AG20443 (cell line): ENCODE measurements at places on chromosomes 2 and 18.

DNA sequence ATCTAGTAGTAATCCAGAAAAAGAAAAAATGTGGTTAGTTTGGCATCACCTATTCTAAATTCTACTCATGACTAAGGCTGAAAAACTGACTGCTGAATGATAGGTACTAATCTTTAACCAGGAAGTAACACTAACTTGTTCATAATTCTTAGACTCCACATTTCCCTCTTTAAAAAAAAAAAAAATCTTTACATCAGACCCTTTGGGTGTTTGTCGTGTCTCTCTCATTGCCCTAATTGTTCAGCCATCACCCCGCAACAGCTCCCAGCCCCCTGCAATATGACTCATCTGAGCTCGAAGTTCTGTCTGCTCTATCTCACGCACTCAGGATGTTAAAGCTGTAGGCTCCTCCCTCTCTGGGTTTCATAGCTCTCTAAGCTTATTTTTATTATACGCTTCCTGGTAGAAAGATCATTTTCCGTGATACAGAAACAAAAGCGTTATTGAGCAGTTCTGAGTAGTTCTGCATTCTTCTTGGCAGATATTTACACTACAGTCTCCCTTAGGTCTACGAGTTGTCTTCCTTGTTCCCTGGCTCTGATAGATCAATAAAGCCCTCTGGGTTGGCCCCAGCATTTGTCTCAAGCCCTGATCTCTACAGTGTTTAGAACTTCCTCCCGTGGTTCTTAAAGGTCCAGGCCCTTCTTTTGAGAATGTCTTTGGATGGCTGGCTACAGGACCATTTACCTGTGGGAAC, 95.6 kb downstream of the TNFRSF11A start:
- DNase-seq, result peak; percentile 64

DNA sequence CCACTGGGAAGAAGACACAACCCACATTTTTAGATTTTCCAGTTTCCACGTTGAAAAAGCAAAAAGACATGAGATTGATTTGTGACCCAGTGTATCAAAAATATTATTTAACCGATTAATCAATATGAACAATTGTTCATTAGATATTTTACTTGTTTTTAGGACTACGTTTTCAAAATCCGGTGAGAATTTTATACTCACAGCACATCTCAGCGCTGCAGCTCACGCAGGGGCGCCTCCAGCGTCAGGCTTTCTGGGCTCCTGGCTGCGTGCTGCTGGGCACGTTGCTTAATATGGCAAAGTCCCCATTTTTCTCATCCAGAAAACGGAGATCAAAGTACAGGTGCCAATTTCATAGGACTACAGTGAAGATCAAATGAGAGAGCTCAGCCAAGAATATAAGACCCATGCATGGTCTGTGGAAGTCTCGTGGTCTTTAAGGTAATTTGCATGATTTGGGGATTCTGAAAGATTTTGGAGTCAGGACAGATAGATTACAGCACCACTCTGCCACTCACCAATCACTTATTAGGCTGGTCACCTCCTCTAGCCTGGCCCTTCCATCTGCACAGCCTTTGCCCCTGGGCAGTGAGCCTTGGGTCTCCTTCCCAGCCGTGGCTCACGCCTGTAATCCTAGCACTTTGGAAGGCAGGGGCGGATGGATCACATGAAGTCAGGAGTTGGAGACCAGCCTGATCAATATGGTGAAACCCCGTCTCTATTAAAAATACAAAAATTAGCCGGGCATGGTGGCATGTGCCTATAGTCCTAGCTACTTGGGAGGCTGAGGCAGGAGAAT, 36.2 kb downstream of the PTPN18 start:
- peak; percentile 61 for DNase-seq

GRCh38 chr2:199384043-199384442, 73.7 kb downstream of the SATB2 start:
- no peak for DNase-seq

DNA sequence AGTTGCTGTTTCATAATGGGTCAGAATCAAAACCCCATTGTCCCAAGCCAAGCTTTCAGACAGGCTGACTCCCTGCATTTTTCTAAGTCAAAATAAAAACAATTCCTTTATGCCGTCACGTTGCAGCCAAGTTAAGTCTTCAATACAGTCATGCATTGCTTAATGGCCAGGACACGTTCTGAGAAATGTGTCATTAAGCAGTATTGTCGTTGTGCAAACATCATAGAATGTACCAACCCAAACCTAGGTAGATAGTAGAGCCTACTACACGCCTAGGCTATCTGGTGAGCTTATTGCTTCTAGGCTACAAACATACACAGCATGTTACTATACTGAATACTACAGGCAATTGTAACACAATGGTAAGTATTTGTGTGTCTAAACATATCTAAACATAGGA, 160.4 kb upstream of the FOSL2 start:
- DNase-seq, result peak; percentile 48

- no peak for DNase-seq
These were observed 48.7 kb downstream of the ATIC start for GRCh38 chr2:215360596-215360995.

GRCh38 chr2:124566518-124566970, 541.5 kb downstream of the CNTNAP5 start:
- no peak for DNase-seq

GRCh38 chr2:51534166-51534565, 502.2 kb upstream of the NRXN1 start:
- DNase-seq, result no peak

GRCh38 chr2:160934263-160934662, 226.0 kb upstream of the TANK start:
- no peak for DNase-seq

- no peak for DNase-seq
These were observed 17.9 kb upstream of the NPAS2 start for GRCh38 chr2:100802066-100802465.

- no peak for DNase-seq
These were observed 13.2 kb downstream of the MROH2A start for GRCh38 chr2:233791151-233791882.

DNA sequence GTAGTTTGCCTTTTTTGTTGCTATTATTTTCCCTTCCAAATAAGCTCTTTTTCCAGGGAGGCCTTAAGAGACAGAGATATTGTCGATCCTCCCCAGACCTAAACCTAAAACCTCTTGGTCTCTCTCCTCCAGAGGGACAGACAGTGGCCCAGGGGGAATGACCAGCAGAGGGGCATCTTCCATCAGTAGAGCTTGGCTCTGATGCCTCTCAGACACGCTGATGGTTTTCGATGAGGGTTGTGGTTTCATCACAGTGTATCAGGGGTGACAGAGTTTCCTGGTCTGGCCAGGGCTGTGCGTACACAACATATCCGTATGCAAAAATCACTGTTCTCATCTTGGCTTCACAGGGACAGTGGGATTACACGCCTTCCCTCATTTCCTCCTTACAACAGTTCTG, 68.6 kb downstream of the GATA6 start:
- DNase-seq, result no peak

- DNase-seq, result peak; percentile 71
These were observed 157.5 kb upstream of the LMAN1 start for GRCh38 chr18:59516356-59517155.

DNA sequence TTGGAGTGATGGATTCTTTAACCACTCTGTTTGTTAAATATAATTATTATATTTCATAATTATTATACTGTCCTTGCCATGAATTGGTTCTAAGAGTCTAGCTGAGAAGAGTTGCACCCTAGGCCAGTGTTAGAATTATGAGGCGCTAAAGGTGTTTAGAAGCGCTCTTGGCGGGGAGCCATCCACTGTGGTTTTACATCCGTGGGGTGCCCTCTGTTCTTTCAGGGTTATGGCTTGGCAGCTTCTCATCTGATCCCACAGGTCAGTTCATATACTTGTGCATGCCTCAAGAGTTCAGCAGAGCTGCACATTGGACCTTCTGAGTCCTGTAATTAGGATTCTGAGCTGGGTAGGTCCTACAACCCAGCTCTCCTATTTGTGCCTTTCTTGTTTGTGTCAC, 9.1 kb downstream of the ASAP2 start:
- DNase-seq, result no peak

GRCh38 chr2:142777742-142778141, 99.7 kb upstream of the KYNU start:
- no peak for DNase-seq

DNA sequence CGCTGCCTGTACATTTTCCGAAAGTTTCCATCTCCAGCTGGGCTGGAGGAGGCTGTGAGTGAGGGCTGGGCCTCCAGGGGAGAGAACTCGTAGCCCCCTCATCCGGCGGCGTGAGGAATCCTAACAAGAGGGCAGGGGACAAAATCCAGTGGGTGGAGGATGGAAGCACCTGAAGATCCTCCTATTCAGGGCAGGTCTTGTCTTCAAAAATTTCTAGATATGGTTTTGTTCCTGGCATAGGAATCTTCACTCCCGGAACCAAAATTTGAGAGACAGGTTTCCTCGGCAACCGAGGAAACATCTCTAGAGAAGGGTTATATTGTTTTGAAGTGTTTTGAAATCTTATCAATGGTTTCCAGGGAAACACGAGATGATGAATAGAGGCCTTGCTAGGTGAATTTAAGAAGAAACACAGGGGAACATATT, 136.7 kb downstream of the SH3BP4 start:
- DNase-seq, result no peak

DNA sequence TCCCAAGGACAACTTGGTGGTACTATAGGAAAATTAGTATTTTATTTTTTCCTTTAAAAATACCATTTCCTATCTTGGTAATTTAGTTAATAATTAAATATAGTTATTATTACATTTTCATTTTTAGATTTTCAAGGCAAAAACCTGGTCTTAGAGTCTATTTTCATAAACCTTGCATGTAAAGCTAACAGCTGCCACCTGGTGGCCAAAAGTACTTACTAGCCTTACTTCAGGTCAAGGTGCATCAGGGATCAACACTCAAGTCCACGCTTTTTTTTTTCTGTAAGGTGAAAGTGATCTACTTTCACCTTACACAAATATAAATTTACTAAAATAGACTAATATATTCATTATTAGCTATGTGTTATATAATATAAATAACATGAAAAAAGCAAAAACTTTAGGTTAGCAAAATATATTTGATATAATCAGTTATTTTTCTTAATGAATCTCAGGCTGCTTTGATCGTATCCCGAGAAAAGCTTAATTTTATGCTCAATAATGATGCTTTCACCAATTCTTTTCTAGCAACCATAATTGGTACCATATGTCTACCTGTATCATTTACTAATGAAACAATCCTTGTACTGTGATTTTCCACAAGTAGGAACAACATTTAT, 62.5 kb downstream of the RELCH start:
- peak; percentile 57 for DNase-seq

- DNase-seq, result peak; percentile 32
These were observed 145.1 kb downstream of the B3GNT2 start for GRCh38 chr2:62340994-62341484.

DNA sequence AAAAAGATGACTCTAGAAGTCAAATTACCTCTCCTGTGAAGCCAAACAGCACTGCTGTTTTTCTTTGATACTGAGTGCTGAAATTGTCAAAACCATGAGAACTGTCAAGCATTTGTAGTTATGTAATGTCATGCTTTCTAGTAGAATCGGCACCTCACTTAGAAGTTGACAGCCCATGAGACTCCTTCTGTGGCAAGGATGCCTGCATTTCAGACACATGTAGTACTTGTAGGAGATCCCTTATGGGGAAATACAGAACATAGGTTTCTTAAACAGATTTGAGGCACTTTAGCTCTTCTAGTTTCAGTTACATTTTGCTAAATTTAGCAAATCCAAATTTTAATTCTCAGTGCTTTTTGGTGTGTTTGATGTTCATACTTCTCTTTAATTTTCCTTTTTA, 15.7 kb downstream of the ZNF407 start:
- no peak for DNase-seq

GRCh38 chr18:76113101-76113500, 381.9 kb downstream of the ZNF516 start:
- DNase-seq, result no peak

GRCh38 chr2:68789603-68790002, 55.0 kb downstream of the ARHGAP25 start:
- DNase-seq, result no peak

DNA sequence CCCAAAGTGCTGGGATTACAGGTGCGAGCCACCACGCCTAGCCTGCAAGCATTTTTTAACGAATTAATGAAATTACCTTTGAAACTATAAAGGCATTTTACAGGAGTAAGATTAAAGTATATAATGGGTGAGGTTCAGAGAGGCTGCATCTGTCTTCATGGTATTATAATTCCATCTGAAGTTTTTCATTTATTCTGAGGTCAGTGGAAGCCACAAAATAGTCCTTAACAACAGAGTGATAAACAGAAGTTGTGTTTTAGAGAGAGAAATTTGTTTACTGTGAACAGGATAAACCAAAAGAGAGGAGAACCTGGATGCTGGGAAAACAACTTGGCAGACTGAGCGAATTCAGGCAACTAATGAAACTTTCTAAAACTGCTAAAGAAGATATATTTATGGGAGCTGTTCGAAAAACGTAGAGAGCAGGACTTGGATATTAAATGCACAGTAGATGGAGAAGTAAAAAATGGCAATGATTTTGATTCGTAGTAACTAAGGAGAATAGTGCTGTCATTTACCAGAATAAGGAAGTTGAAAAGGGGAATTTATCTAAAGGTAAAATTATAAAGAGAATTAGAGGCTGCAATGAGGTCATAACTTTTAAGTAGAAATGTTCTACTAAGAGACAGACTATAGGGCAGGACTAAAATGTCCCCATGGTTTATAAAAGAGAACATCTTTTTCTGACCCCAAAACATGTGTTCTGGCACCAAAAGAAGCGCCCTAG, 37.9 kb upstream of the ITGA4 start:
- no peak for DNase-seq

GRCh38 chr2:48738806-48739205, 16.7 kb downstream of the LHCGR start:
- peak; percentile 54 for DNase-seq

DNA sequence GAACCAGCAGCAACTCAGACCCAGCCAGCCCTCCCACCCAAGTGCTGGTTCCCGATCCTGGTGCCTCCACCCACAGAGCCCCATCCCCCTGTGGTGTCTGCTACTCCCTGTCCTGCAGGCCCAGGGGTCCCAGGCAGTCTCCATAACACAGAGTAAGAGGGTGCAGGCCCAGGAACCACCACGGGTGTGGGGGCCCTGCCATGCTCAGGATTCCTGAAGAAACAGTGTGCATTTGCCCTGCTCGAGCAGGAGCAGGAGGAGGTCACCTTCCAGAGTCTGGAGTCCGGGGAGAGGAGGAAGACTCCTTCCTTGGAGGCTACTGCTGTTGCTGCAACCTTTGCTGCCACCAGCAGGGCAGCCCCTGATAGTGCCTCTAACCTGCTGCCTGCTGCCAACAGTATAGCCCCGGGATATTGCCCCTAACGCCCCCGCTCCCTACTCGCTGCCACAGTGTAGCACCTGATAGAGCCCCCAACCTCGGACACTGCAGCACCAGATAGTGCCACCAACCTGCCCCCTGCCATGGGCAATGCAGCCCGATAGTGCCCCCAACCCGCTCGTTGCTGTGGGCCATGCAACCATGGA, 46.8 kb upstream of the ANKRD62 start:
- DNase-seq, result no peak

DNA sequence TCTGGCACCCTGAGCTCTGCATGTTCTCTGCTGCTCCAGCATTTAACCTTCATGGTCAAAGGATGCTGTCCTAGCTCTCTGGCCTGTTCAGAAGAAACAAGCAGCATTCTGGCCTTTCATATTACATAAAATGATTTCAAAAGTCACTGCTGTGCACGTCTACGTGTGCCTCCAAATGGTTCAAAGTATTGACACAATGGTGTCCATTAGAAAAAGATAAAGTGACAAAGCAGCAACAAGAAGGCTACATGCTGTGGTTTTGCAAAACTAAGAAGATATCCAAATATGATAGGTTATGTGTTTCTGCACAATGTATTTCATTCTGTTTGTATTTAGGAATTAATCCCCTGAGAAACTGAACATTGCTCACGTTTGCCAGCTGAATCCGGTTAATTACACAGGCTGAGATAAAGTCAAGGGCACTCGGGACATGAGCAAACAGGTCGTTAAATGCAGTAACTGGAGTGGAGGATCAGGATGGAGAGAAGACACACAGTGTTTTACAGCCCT, 258.5 kb downstream of the DOK6 start:
- no peak for DNase-seq
